NCI-H1417 (cell line): ENCODE measurements at places on chromosomes 4 and X.

DNA sequence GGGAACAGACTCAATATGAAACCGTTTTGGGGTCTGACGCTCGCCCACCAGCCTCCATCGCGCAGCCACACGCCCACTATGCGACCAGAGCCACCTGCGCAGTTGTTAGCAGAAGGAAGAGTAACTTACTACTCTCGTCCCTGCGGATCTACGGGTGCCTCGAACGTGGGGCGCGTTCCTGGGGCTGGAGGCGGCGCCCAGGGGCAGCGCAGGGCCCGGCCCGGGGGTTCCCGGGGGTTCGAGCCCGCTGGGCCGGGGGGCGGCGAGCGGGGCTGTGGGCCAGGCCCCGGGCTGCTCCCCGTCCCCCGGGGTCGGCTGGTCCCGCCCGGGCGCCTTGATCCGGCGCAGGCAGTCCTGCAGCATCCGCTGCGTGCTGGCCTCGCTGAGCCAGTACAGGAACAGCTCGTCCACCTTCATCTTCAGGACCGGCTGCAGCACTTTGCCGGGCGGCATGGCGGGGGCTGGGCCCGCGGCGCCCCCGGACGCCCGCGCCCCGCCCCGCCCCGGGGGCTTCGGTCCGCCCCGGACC, 404 bp downstream of the PPP2R3B start:
- no peak for DNase-seq

DNA sequence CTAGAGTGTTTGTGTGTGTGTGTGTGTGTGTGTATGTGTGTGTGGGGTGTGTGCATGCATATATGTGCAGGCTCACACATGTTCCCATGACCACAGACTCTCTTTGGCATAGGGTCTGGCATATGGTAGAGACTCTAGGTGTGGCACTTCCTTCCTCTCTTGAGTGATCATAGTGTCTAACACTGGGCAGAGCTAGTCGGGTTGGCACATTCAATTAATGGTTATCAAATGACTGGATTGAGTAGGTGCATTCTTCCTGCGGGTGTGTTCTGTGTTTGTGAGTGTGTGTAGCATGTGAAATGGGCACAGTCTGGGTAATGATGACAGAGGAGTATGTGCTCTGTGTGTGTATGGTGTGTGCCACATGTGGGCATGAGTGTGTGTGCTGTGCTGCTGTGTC, 106.5 kb downstream of the EFNB1 start:
- no peak for DNase-seq

- no peak for DNase-seq
Observed at GRCh38 chr4:5122114-5122513, 70.8 kb downstream of the STK32B start.

GRCh38 chr4:1174941-1175634, 2.7 kb upstream of the SPON2 start:
- no peak for DNase-seq

DNA sequence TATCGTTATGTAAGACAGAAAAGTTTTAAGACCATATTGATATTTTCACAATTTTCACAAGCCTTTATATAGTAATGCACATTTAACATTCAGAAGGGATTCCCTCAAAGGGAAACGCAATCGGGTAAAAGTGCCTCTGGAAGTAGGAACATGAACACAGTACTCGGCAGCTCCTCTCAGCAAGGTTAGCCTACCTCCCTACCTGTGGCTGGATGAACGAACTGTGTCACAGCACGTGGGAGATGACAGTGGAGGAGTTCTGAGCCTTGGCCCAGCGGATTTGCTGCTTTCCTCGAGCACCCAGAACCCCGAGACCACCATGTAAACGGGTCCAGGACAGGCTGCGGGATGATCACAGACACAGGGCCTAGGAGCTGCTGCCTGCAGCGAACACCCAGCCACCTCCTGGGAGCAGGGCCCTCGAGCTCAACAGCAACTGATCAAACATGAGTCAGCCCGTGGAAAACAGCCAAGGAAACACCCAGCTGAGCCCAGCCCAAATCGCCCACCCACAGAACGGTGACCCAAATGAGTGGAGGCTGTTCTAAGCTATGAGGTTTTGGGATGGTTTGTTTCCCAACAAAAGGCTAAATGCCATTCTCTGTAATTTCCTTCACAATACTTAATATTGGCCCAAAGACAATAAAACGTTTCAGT, 30.4 kb downstream of the FAT1 start:
- DNase-seq: no peak

DNA sequence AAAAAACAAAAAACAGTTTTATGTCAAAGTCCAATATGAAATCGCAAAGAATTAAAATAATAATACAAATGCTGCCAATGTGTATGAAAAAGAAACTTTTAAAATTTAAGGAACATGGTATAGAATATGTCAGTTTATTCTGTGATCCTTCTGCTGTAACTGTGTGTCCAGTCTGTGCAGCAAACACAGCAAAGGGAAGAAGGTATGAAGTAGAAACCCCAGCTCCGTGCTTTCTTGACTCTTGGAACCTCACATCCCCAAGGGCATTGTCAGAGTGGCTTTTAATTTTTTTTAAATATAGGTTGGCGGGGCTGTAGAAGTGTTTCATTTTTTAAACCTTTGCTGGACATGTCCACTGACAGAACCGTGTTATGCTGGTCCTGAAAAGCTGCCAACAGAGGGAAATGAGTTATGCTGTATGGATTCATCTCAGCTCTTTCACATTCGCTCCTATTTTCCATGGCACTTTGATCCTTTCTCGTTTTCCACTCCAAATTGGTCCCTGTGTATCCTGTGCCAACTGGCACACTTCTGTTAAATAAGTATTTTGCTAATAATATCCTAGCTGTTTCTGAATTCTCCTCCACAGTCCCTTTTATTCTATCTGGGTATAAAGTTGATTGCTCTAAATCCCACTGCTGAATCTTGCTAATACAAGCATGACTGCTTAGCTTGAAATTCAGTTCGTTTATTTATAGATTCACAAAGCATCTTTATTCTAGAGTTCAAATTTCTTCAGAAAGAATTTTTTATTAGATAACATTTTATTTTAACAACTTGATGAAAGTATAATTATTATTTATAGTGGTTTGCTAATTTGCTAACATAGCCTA, 127.0 kb upstream of the DDIT4L start:
- DNase-seq: no peak

DNA sequence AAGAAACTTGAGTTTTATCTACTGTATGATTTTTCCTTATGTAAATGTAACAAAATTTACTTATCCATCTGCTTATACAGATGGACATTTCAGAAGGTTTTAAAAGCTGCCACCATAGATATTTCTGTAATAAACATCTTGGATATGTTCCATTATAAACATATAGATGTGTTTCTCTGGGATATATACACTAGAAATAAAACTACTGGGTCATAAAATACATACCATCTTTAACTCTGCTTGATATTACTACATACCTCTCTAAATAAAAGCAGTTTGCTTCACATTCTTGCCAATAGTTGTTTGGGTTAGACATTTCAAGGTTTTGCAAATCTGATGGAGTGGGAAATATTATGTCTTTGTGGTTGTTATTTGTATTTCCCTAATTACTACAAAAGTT, 220.6 kb downstream of the FBXO8 start:
- DNase-seq: no peak

- peak; percentile 89 for DNase-seq
Observed at GRCh38 chr4:22515145-22515887, 550 bp downstream of the ADGRA3 start.

DNA sequence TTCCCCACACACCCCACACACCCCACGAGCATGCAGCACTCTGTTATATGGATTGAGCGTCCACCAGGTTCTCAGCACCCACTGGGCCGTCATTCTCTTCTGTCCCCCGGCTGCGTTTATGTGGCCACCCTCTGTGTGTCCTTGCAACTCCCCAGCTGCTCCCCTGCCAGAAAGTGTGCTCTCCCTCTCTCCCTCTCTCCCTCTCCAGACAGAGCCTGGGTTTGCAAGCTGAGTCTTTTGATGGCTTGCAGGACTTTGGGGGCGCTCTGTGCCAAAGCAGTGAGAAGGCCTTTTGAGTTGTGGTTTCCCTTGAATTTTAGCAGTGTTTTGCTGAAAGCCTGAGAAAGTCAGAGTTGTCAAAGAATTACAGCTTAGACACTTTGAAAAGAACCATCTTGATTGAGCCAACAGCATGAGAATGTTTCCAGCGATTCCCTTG, 173.5 kb downstream of the DCLK2 start:
- DNase-seq: no peak

GRCh38 chr4:183601381-183601780, 57.6 kb downstream of the RWDD4 start:
- no peak for DNase-seq

GRCh38 chrX:19443869-19444526, 71.3 kb downstream of the MAP3K15 start:
- no peak for DNase-seq

DNA sequence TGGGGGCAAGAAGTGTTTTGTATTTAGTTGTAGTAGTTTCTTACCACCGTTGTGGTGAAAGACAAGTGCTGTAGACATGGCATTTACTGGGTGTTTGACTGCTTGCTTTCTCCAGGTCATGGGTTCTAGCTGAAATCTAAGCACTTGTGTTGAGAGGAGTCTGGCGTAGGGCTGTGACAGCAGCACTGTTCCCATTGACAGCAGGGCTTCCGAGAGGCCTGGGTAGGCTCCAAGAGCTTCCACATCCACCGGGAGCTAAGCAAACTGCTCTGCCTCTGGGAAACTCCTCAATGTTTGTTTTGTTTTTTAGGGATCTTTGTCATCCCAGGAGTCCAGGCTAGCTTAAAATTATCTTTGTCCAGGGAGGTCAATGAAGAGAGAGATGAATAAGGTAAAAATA, 44.3 kb downstream of the BMPR1B start:
- peak; percentile 44 for DNase-seq

- DNase-seq: no peak
Observed at GRCh38 chrX:96551322-96551872, 133.2 kb upstream of the DIAPH2 start.

DNA sequence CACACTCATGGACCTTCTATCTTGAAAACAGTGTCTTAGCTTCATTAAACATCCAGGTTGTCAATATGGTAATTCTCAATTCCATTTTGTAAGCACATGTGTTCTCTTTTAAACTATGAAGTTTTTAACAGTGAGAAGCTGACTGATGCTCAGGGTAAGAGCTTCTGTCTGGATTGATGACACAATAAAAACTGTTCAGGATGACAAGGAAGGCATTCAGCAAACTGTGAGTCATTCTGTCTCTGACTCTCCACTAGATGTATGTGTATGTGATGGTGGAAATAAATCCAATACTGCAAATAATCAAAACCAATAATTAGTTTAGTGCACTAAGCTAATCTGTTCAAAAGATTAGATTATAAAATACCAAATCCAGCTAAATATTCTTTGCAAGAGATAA, 115.3 kb upstream of the ARX start:
- no peak for DNase-seq

- no peak for DNase-seq
Observed at GRCh38 chrX:18643243-18643642, 28.7 kb downstream of the RS1 start.

DNA sequence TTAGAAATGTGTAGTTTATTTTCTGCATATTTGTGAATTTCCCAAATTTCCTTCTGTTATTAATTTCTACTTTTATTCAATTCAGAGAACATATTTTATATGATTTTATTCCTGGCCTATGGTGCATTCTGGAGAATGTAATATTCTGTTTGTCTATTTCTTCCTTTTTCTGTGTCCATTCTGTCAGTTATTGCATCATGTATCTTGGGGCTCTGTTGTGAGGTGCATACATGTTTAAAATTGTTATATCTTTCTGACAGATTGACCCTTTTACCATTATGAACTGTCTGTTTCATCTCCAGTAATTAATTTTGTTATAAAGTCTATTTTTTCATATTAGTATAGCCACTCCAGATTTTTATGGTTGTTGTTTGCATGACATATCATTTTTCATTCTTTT, 96.9 kb upstream of the CITED1 start:
- DNase-seq: no peak
